ENCODE measurements at places on chromosomes 1 and 21.

DNA sequence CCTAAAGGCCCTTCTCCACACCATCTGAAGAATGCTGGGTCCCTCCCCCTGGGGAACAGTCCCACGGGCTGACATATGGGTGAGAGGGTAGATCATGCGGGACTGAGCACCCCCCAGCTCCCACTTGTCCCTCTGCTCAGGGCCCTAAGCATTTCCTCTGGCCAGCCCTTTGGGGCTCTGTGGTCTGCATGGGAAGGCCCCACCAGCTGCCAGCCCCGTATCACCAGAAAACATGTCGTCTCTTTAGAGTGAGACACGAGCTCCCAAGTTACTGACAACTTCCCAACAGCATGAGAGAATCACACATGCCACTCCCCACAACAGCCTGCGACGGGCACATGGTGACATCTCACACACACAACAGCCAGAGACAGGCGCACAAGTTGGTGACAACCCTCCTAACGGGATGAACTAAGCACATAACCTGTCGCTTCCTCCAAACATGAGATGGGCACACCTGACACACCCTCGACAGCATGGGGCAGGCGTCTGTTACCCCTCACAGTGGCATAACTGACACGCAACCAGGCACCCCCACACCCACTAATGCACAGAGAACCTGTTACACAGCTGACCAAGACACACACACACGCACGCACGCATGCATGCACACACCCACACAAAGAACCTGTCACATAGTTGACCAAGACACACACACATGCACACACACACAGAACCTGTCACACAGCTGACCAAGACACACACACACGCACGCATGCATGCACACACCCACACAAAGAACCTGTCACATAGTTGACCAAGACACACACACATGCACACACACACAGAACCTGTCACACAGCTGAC lies 41.2 kb downstream of the AHDC1 start:
- no peak overlapping the region for H3K4me3 ChIP-seq
- no peak for DNase-seq
- no peaks in the 10 kb centered on the region for H3K27me3 ChIP-seq
- peak overlapping the region; percentile 79 for H3K27ac ChIP-seq

- no peak for DNase-seq
- H3K4me1 ChIP-seq: no peaks in the 10 kb centered on the region
- H3K4me3 ChIP-seq: no peak overlapping the region
- no peaks in the 10 kb centered on the region for H3K27me3 ChIP-seq
- H3K36me3 ChIP-seq: no peaks in the 10 kb centered on the region
Measured at GRCh38 chr1:71785000-71785399, 497.3 kb downstream of the NEGR1 start.

- no peak overlapping the region for H3K4me3 ChIP-seq
- H3K4me1 ChIP-seq: no peaks in the 10 kb centered on the region
- no peak overlapping the region for H3K27ac ChIP-seq
- no peaks in the 10 kb centered on the region for H3K27me3 ChIP-seq
- no peaks in the 10 kb centered on the region for H3K36me3 ChIP-seq
Measured at GRCh38 chr21:41684381-41685245, 82.2 kb downstream of the RIPK4 start.

GRCh38 chr1:189212606-189213005 lies 1265.1 kb downstream of the BRINP3 start:
- DNase-seq: no peak
- H3K27ac ChIP-seq: no peak overlapping the region
- H3K27me3 ChIP-seq: no peaks in the 10 kb centered on the region
- H3K4me1 ChIP-seq: no peaks in the 10 kb centered on the region
- no peaks in the 10 kb centered on the region for H3K36me3 ChIP-seq

GRCh38 chr1:23152966-23153684 lies 15.5 kb downstream of the LUZP1 start:
- no peak for DNase-seq
- no peaks in the 10 kb centered on the region for H3K27me3 ChIP-seq
- no peak overlapping the region for H3K4me3 ChIP-seq
- no peak overlapping the region for H3K27ac ChIP-seq
- H3K36me3 ChIP-seq: no peaks in the 10 kb centered on the region

GRCh38 chr1:183733715-183734114 lies 71.2 kb upstream of the RGL1 start:
- H3K36me3 ChIP-seq: no peaks in the 10 kb centered on the region
- peaks cover 13% of the 10 kb centered on the region for H3K4me1 ChIP-seq
- H3K27me3 ChIP-seq: no peaks in the 10 kb centered on the region
- H3K4me3 ChIP-seq: no peak overlapping the region
- H3K27ac ChIP-seq: no peak overlapping the region
- no peak for DNase-seq

DNA sequence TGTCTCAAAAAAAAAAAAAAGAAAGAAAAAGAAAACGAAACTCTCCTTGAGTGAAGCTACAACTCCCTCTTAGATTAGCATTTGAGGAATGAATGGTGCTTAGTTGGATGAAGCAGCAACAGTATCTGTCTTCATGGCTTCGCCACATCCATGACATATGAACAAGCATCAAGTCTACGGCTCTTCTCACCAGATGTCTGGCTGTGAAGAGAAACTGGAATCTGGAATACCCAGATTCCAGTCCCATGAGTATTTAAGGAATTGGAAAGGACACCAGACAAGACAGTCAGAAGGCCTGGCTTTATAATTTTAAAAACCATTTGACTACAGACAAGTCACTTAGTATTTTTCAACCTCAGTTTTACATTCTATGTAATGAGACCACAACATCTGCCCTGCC lies 38.0 kb upstream of the TADA1 start:
- no peaks in the 10 kb centered on the region for H3K4me1 ChIP-seq
- no peaks in the 10 kb centered on the region for H3K27me3 ChIP-seq
- no peak overlapping the region for H3K4me3 ChIP-seq
- H3K27ac ChIP-seq: no peak overlapping the region

DNA sequence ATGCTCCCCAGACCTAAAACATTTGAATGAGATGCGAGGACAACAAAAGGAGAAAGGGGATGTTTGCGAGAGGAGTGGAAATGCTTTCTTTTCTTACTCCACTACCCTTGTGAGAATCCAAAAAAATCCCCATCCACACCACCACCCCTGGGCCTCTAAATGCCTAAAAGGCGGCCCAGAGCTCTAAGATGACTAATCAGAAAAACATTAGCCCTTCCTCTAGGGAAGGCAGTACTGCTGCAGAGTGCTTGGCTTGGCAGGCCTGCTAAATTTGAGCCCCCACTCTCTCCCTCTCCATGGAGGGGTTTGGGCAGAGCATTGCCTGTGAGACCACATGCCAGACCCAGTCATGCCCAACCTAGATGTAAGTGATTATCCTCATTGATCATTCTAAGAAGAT lies 347.9 kb downstream of the USH2A start:
- no peaks in the 10 kb centered on the region for H3K4me1 ChIP-seq
- no peak overlapping the region for H3K4me3 ChIP-seq
- H3K36me3 ChIP-seq: no peaks in the 10 kb centered on the region
- no peaks in the 10 kb centered on the region for H3K27me3 ChIP-seq
- DNase-seq: no peak
- H3K27ac ChIP-seq: no peak overlapping the region

GRCh38 chr1:195294911-195295310 lies 1313.3 kb downstream of the KCNT2 start:
- H3K36me3 ChIP-seq: no peaks in the 10 kb centered on the region
- H3K4me1 ChIP-seq: no peaks in the 10 kb centered on the region
- no peak overlapping the region for H3K27ac ChIP-seq
- no peak overlapping the region for H3K4me3 ChIP-seq
- DNase-seq: no peak
- H3K27me3 ChIP-seq: no peaks in the 10 kb centered on the region

DNA sequence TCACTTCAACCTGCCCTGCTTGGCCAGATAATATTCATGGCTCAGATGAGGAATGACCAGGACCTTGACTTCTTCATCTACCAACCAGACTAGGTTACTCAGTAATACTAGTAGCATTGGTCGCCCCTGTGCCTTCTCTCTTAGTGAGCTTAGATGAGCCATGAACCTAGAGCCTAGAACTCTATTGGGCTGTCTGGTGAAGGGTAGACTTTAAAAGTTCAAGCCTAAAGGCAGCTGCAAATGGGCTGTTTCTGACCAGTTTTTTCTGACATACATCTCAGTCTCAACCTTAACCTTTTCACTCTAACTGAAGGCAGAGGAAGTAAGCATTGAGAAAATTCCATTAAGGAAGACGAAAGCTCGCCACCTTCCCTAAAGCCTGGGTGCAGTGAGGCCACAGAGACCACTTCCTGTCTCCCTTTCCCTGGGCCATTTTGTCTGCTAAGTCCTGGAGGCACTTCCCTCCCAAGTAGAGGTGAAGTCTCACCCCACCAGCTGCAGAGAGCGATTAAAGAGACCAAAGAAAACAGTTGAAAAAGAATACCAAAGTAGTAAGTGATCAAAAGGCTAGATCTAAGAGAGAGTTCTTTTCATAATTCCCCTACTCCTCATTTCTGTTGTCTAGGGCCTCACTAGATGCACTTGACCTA lies 53.3 kb downstream of the MTR start:
- peaks cover 17% of the 10 kb centered on the region for H3K4me1 ChIP-seq
- no peaks in the 10 kb centered on the region for H3K27me3 ChIP-seq
- H3K27ac ChIP-seq: no peak overlapping the region
- H3K36me3 ChIP-seq: no peaks in the 10 kb centered on the region
- H3K4me3 ChIP-seq: no peak overlapping the region

DNA sequence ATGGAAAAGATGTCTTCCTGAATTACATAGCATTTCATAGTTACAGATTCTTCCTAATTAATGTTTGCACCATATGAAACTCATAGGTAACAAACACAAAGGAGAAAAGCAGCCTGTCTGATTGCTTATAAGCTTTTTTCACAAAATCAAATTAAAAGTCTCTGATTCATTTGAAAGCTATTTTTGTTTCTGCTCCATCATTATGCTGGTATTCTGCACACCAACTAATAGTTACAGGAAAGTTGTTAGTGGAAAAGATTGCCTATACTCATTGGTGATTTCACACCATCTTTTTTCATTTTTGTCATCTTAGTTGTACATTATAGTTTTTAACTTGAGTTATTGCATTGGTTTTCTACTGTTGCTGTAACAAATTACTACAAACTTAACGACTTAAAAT lies 70.0 kb downstream of the PRKAA2 start:
- no peak overlapping the region for H3K27ac ChIP-seq
- DNase-seq: no peak
- no peaks in the 10 kb centered on the region for H3K4me1 ChIP-seq

- H3K27me3 ChIP-seq: no peaks in the 10 kb centered on the region
- no peak overlapping the region for H3K4me3 ChIP-seq
- peaks cover 7% of the 10 kb centered on the region for H3K4me1 ChIP-seq
- no peak for DNase-seq
- no peak overlapping the region for H3K27ac ChIP-seq
Measured at GRCh38 chr1:108830119-108831008, 26.5 kb downstream of the AKNAD1 start.

- peaks cover 8% of the 10 kb centered on the region for H3K4me1 ChIP-seq
- H3K27ac ChIP-seq: no peak overlapping the region
- H3K4me3 ChIP-seq: no peak overlapping the region
- H3K27me3 ChIP-seq: no peaks in the 10 kb centered on the region
Measured at GRCh38 chr1:220789532-220790147, 2.9 kb downstream of the MTARC1 start.

DNA sequence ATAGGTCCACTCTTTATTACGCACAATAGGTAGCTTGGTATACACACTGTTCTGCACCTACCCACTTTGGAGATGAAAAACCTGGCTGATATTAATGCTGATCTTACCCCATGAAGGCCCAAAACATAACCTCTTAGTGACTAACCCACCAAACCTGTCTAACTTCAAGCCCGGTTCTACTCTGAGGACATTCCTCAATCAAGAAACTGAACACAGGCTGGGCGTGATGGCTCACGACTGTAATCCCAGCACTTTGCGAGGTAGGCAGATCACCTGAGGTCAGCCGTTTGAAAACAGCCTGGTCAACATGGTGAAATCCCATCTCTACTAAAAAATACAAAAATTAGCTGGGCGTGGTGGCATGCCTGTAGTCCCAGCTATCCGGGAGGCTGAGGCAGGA lies 50.5 kb downstream of the EYA3 start:
- no peaks in the 10 kb centered on the region for H3K36me3 ChIP-seq
- H3K27ac ChIP-seq: no peak overlapping the region
- DNase-seq: no peak
- no peak overlapping the region for H3K4me3 ChIP-seq

GRCh38 chr1:23483321-23484252 lies at the start of gene ASAP3:
TSS of gene ASAP3 (minus strand) at chr1:23484179. CDS start at chr1:23484133, 46 bp downstream.
- H3K4me3 ChIP-seq: peak within 1 kb of the TSS; percentile 84
- peaks cover 33% of the 10 kb centered on the region for H3K4me1 ChIP-seq
- H3K36me3 ChIP-seq: no peaks in the 10 kb centered on the region
- H3K27me3 ChIP-seq: no peaks in the 10 kb centered on the region

GRCh38 chr1:32399843-32400242 lies 5.6 kb upstream of the BSDC1 start:
- DNase-seq: no peak
- no peak overlapping the region for H3K4me3 ChIP-seq
- H3K27me3 ChIP-seq: no peaks in the 10 kb centered on the region

DNA sequence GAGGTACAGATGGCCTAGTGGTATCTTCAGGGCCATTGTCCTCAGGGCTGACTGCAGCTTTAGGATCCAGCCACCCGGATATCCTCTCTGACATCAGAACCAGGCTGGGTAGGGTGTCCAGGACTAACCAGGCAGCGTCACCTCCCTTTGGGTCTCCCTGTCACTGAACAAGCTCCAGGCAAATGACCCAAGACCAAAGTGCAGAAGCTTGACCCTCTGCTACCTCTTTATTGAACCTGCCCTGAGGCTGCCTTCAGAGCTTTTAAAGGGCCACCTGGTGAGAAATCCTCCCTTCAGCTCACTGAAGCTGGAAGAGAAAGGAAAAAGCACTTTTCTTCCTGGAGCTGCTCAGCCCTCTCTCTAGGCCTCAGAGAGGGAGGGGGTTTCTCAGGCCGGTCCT lies 79.1 kb upstream of the VAMP3 start:
- DNase-seq: no peak
- peaks cover 3% of the 10 kb centered on the region for H3K4me1 ChIP-seq

GRCh38 chr1:68798071-68798470 lies 301.2 kb upstream of the DEPDC1 start:
- no peak for DNase-seq
- no peaks in the 10 kb centered on the region for H3K4me1 ChIP-seq
- H3K27ac ChIP-seq: no peak overlapping the region
- H3K4me3 ChIP-seq: no peak overlapping the region

GRCh38 chr1:53541761-53542550 lies 82.8 kb downstream of the DMRTB1 start:
- no peaks in the 10 kb centered on the region for H3K4me1 ChIP-seq
- no peak for DNase-seq
- H3K4me3 ChIP-seq: no peak overlapping the region
- no peak overlapping the region for H3K27ac ChIP-seq
- no peaks in the 10 kb centered on the region for H3K36me3 ChIP-seq

- H3K4me3 ChIP-seq: no peak overlapping the region
- H3K4me1 ChIP-seq: no peaks in the 10 kb centered on the region
- H3K27me3 ChIP-seq: no peaks in the 10 kb centered on the region
- H3K36me3 ChIP-seq: no peaks in the 10 kb centered on the region
- DNase-seq: no peak
- no peak overlapping the region for H3K27ac ChIP-seq
Measured at GRCh38 chr1:218994615-218995014, 179.1 kb upstream of the LYPLAL1 start.

Measured in testis (tissue), 5 donors.